HCT116 (cell line): ENCODE measurements at places on chromosomes 12 and 14. TPM values are rescaled to one million over a fixed set of nuclear protein-coding genes. Genes with fewer than 3 reads are reported as not detected.

GRCh38 chr12:119211884-119212283, 33.2 kb downstream of the HSPB8 start:
- H3K36me3 ChIP-seq = no peaks in the 10 kb centered on the region
- H3K4me1 ChIP-seq = no peaks in the 10 kb centered on the region
- no peak overlapping the region for H3K4me3 ChIP-seq
- DNase-seq = no peak
- no peak overlapping the region for H3K27ac ChIP-seq

DNA sequence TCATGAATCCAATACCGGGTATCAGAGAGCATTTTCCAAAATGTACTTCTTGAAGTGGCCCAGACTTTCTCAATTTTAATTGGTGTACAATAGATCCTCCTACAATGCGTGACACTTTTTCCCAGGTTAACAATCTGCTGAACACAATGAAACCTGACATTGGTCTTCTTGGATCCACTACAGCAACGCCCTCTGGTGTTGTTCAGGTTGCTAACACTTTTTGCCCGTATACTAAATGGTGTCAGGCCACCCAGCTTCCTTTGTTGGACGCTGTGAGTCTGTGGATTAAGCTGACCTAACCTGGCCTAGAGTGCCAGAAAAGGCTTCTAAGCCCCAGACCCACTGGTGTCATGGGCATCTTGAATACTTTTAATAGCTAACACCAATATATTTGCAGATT, 89.2 kb downstream of the KCNK10 start:
- H3K27ac ChIP-seq = no peak overlapping the region
- no peaks in the 10 kb centered on the region for H3K36me3 ChIP-seq
- peak; percentile 24 for DNase-seq
- peaks cover 16% of the 10 kb centered on the region for H3K27me3 ChIP-seq
- no peak overlapping the region for H3K4me3 ChIP-seq

DNA sequence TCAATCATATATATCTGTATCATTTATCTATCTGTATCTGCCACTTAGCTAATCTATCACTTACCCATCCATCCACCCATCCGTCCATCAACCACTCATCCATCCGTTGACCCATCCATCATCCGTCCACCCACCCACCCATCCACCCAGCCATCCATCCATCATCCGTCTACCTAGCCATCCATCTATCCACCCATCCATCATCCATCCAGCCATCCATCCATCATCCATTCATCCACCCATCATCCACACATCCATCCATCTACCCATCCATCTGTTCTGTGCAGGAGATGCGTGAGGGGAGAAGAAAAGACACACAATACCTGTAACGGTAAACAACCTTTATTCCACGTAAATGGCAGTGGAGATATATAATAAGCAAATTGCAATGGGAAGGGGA, 20.2 kb downstream of the NOC4L start:
- H3K4me1 ChIP-seq = peaks cover 6% of the 10 kb centered on the region; the same call in 1 of the 2 replicates
- no peak overlapping the region for H3K4me3 ChIP-seq
- no peaks in the 10 kb centered on the region for H3K36me3 ChIP-seq
- H3K27ac ChIP-seq = no peak overlapping the region
- DNase-seq = no peak
- H3K27me3 ChIP-seq = no peaks in the 10 kb centered on the region

GRCh38 chr12:56996793-56997545, 9.4 kb downstream of the ZBTB39 start:
- no peak overlapping the region for H3K27ac ChIP-seq
- H3K27me3 ChIP-seq = no peaks in the 10 kb centered on the region
- H3K4me1 ChIP-seq = no peaks in the 10 kb centered on the region; the same call in 1 of the 2 replicates

- no peak overlapping the region for H3K4me3 ChIP-seq
- H3K4me1 ChIP-seq = no peaks in the 10 kb centered on the region
- no peak overlapping the region for H3K27ac ChIP-seq
- no peaks in the 10 kb centered on the region for H3K36me3 ChIP-seq
- no peaks in the 10 kb centered on the region for H3K27me3 ChIP-seq
Measured at GRCh38 chr12:113688313-113688712, 216.6 kb upstream of the LHX5 start.

Gene TMEM233
- total RNA-seq = not detected

Gene PTPN21
- total RNA-seq = 7.6 TPM

Gene PPP4R4
- total RNA-seq = 5.5 TPM

Gene KLRC3
- total RNA-seq = 1.8 TPM
